Hypothalamus (tissue), 51 donors: ENCODE measurements at places on chromosomes 4 and X.

- no peak for DNase-seq
These were observed 90.7 kb downstream of the CNOT6L start for GRCh38 chr4:77728420-77728819.

- no peak for DNase-seq
These were observed 626.6 kb downstream of the MID1IP1 start for GRCh38 chrX:39427906-39428305.

GRCh38 chr4:38385093-38386004 is 278.6 kb upstream of the KLF3 start:
- DNase-seq = no peak

- no peak for DNase-seq
These were observed 516.8 kb downstream of the CFAP47 start for GRCh38 chrX:36436361-36436760.

DNA sequence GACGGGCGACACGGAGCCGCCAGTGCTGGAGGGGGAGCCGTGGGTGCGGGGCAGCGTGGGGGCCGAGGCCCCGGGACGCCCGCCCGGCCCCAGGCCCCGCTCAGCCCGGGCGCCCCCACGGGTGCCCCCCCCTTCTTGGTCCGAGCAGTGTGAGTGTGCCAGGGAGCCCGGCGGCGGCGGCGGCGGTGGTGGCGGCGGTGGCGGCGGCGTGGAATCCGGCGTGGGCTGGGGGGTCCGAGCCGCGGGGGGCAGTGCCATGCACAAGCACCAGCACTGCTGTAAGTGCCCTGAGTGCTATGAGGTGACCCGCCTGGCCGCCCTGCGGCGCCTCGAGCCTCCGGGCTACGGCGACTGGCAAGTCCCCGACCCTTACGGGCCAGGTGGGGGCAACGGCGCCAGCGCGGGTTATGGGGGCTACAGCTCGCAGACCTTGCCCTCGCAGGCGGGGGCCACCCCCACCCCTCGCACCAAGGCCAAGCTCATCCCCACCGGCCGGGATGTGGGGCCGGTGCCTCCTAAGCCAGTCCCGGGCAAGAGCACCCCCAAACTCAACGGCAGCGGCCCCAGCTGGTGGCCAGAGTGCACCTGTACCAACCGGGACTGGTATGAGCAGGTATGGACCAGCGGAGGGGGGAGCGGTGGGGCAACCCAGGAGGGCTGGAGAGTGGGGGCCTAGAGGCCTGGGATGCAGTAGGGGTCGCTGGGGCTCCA is 466 bp downstream of the DLG3 start:
- no peak for DNase-seq

DNA sequence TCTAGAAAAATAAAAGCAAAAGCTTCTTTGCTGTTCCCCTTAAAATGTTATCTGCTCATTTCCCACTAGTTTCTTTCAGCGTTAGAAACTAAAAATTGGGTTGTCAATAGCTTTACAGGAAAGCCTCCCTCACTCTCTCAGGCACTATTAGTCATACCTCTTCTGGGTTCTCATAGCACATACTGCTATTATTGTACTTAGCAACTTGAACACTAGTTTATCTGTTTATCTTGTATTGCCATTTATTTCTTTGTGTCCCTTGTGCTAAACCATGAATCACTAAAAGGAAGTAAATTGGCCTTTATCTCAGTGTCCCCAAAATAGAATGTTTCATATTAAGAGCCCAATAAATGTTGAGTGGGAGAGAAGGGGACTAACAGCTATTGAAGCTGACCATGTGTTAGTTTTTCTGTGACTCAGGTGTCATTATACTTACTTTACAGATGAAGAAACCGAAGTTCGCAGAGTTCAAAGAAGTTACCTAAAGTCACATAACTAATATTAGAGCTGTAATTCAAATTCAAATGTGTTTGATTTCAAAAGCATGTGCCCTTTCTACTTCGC is 124.8 kb upstream of the CITED1 start:
- DNase-seq = no peak

GRCh38 chr4:149076401-149076800 is 634.2 kb upstream of the NR3C2 start:
- no peak for DNase-seq

- no peak for DNase-seq
These were observed 243.6 kb upstream of the CTSO start for GRCh38 chr4:156197216-156197615.
